Mesothelial cell of epicardium (in vitro differentiated cells): ENCODE measurements at places on chromosomes 2 and 18. TPM values are rescaled to one million over a fixed set of nuclear protein-coding genes. Genes with fewer than 3 reads are reported as not detected.

LONRF2 gene
- 13.4 to 14.6 TPM (median 13.7 TPM) in 3 replicates for total RNA-seq

GRCh38 chr2:70979626-70980025 is 1.2 kb downstream of the ANKRD53 start:
- DNase-seq: no peak

IL1R1 gene
- 10.8 to 13.6 TPM (median 13.3 TPM) in 3 replicates for total RNA-seq

DNA sequence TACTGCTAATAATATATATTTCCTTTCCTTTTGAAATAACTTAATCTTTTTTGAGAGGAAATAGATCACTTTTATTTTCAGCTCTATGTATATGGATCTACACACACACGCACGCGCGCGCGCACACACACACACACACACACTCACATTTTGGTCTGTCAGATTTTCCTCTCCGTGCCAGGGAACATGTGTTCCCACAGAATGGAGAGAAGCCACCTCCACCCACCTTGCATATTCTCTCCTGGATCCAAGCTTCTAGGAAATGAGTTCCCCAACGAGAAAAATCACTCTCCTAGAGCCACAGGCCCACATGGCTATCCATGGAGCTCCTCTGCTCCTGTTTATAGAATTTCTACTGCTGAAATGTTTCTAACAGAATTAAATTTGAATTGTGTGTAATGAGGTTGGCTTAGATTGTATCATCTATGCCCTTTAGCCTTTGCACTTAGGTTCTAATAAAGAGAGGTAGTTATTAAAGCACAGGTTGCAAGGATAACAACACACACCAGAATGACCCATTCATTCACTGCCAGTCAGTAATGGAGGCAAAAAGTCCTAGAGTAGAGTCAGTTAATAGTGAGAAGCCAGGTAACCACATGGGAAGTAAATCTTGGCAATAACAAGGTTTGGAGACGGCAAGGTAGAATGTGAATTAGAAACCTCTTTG is 19.7 kb downstream of the IFIH1 start:
- DNase-seq: no peak

DNA sequence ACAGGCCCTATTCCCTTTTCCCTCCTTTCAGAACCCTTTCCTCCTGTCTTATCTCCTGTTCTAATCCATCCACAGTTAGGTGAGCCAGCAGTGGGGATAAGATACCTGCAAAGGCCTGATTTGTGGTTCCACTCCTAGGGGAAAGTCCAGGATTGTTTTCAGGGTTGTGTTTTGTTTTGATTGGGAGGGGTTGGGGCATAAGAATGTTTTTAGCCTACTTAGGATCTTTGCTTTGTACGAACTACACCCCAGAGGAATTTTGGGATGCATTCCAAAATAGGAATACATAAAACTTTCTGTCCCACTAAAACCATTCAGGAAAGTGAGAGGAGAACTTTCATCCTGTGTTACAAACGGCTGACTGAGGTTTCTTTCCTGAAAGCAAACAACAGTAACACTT is 150.8 kb upstream of the PGAP1 start:
- no peak for DNase-seq

ANKRD29 gene
- total RNA-seq: 2.3 to 2.9 TPM (median 2.4 TPM) in 3 replicates

GRHL1 gene
- total RNA-seq: 8.2 to 10.4 TPM (median 9.7 TPM) in 3 replicates

- DNase-seq: no peak
These were observed 21.9 kb upstream of the PTMA start for GRCh38 chr2:231686192-231687100.

DARS1 gene
- total RNA-seq: 81.8 to 85.7 TPM (median 82.6 TPM) in 3 replicates

HOXD12 gene
- total RNA-seq: 0.27 to 0.40 TPM (median 0.27 TPM) in 3 replicates

KCNG2 gene
- total RNA-seq: 0.14 TPM in 1 of 3 replicates, not detected in the others

NGEF gene
- 0.51 to 1.3 TPM (median 1.3 TPM) in 3 replicates for total RNA-seq

CERKL gene
- total RNA-seq: not detected in 3 replicates

GRCh38 chr2:46805401-46805951 is 110.1 kb downstream of the MCFD2 start:
- no peak for DNase-seq

DNA sequence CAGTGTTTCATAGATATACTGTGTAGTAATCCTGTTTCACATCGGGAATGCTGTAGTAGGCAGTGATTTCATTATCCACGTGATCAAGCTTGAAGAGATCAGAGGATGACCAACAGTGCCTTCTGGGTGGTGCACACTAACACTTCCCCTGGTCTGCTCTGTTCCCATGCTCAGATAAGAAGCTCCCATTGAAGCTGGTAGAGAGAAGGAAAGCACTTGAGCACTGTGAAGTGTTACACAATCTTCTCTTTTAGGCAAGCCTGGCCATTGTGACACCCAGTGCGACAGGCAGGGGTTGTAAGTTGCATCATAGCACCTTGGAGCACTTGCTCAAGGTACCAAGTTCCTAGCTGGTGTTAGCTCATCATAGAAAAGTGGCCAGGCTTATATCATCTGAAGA is 30.6 kb upstream of the GPD2 start:
- no peak for DNase-seq

DNA sequence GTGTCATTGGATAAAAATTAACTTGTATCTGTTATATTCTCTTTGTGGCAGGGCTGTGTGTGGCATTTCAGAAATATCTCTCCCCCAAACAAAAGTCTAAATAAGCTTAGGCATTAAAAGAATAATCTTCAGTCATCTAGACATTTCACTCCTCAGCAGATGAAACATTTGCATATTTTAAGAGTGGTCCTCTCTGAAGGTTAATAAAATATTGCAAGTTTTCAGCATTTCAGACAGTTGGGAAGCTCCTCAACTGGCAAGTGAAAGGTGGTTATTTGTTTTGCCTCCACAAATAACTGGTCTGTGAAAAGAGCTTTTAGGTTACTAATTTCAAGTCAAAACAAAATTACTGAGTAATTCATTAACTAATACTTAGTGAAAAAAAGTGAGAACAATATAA is 462.6 kb downstream of the EPHA4 start:
- no peak for DNase-seq

DNA sequence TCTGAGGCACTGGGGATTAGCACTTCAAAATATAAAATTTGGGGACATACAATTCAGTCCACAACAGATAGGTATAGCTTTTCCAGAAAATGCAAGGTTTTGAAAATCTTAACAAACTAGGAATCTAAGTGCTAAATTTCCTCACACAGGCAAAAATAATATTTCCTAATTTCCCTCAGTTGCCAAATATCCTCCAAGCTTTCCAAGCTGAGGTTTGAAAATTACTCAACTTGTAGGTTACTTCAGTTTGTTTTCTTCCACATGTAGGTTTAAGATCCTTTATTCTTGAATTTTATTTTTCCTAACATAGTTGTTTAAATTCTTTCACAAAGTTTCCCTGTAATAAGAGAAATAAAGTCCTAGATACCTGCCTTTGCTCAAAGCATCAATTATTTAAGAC is 192.9 kb upstream of the NRXN1 start:
- no peak for DNase-seq
